ENCODE measurements at places on chromosomes 12 and 14.
A peak's percentile ranks its signal among the peaks of the same experiment; 100 is the strongest.

DNA sequence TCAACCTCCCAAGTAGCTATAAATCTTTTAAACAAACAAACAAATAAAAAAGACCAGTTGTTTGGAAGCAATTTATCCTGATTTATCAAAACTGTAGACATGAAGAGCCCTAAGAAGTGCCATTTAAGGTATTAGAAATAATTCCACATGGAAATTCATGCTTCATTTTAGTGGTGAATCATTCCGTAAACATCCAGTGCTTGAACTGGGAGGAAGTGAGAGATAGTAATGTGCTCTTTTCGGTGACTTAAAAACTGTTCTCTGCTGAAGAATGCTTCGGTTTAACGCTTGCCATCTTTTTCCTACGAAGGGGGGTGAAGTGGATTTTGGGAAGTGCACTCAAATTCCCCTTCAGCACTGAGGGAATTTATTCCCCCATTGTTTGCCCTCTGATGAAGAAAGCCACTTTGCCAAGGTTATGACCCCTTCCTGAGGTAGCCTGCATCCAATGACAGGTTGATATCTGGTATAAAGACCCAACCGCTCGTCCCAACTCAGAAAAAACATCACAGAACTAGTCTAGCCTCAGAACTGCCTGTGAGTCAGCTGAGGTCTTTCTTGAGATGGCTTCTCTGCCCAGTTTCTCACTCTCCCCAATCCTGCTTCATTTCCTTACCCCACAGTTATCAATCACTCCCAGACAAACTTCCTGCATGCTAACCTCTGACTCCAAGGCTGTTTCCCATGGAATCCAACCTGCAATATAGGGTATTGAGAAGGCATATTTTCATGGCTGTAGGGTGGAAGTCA is 244.1 kb downstream of the AEBP2 start:
- DNase-seq, result no peak

DNA sequence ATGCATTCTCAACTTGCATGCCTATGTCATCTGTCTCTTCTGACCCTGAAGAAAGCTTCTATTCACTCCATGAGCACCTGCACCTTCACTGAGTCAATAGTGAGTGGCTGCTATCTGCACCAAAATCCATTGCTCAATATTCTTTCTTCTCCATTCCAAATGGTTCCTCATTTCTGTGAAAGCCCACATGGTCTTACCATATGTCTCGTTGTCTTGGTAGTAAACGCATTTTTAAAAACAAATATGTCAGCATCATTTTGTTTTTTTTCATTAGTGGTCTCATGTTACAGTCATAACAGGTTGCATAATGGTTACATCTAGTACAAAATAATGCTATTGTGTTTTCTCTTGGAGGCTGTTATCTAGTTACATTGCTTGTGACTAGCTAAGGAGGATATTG is 106.9 kb upstream of the CPM start:
- DNase-seq, result no peak

- DNase-seq, result no peak
These were observed 14.0 kb downstream of the SMCO2 start for GRCh38 chr12:27460471-27460978.

- no peak for DNase-seq
These were observed 1.7 kb downstream of the STAT6 start for GRCh38 chr12:57109207-57110103.

GRCh38 chr14:63426838-63427352 is 108.2 kb upstream of the GPHB5 start:
- DNase-seq, result no peak

DNA sequence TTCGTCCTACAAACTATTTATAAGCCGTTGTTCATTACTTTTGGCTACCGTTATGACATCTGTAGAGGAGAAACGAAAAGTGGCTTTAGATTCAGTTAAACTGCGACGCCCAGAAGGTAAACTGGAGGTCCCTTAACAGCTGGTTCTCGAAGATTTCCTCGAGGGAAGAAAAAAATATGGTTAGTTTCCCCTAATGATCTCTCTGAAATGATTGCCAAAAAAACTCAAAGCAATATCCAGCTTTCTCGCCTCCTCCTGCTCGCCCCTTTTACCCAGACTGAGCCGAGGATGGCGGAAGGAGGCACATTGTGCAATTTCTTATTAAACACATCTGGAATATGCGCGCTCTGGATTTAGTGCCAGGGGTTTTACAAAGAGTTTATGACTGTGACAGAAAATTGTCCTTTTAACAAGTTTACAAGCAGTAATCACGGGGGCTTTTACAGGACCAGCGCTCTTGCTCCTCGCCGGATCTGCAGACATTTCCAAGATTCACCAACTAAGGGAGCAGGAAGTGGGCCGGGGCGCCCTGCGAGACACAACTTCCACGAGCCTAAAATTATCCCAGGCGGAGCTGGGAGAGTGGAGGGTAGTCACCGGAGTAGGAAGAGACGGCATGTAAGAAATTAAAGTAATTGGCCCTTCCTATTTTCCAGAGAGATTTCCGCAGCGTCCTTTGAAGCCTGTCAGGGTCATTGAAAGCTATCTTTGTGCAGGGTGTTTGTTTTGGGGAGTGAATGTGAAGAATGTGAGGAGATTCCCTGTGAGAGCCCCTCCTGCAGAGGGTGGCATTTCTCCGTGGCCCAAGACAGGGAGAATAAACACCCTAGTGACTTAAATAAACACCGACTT is 5.6 kb downstream of the SIX1 start:
- DNase-seq, result no peak

- DNase-seq, result no peak
These were observed 22.2 kb downstream of the UBE2N start for GRCh38 chr12:93419388-93420034.

DNA sequence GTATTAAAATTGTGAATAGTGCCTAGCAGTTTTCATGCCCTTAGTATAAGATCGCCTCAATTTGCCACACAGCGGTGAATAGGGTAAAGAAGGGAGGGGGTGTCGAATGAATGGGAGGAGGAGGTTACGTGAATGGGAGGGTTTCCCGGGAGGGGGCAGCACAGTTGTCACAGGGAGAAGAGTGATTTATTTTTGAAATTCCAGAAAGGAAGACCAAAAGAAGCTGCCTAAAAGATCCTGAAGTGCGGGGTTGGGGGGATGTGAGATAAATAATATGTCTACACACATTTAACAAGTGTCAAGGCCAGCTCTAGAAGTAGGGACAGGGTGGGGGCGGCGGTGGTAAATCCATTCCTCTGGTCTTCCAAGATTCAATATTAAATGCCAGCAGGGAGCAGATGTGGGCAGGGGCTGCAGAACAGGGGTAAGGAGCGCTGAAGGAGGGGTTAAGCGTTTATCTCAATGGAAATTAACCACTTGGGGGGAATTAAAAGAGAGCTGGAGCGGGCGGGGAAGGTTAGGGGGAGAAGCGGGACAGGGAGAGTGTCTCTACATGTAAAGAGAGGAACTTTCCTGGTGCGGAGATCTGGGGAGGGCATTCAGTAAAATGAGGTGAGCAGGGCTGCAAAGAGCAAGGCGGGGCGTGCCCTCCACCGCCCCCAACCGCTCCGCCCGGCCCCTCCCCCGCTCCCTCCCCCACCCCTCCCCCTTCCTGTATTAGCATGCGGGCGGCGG is 867 bp downstream of the C12orf42 start:
- no peak for DNase-seq

DNA sequence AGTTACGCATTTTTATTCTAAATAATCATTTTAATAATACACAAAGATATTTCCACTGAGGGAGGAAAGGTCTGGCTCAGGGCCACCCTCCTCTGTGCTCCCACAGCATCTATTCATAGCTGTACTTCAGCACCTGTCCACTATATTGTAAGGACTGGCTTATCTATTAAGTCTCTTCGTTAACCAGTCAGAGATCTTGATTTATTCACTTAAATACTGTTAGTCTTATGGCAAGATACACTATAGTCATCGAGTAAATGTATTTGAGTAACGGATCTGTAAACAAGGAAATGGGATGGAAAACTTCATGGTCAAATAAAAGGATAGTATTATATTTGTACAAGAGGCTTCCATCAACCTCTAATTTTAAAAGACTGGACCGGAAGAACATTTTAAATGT is 54.6 kb downstream of the SPTLC2 start:
- no peak for DNase-seq

DNA sequence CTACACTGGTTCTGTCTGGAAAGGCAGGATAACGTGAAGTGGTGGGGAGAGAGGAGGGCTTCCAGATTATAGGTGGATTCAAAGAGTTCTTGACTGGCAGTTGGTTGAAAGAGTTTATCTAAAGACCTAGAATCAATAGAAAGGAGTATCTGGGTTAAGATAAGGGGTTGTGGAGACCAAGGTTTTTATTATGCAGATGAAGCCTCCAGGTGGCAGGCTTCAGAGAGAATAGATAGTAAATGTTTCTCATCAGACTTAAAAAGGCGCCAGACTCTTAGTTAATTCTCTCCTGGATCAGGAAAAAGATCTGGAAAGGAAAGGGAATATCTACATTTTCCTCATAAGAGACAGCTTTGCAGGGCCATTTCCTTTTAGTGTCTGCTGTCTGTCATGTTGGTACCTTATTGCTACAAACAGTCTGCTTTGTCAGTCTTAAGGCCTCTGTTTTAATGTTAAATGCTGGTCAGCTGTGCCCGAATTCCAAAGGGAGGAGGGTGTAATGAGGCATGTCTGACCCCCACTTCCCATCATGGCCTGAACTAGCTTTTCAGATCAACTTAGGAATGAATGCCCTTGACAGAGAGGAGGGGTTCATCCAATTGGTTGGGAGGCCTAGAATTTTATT is 401.3 kb downstream of the FUT8 start:
- DNase-seq, result no peak

DNA sequence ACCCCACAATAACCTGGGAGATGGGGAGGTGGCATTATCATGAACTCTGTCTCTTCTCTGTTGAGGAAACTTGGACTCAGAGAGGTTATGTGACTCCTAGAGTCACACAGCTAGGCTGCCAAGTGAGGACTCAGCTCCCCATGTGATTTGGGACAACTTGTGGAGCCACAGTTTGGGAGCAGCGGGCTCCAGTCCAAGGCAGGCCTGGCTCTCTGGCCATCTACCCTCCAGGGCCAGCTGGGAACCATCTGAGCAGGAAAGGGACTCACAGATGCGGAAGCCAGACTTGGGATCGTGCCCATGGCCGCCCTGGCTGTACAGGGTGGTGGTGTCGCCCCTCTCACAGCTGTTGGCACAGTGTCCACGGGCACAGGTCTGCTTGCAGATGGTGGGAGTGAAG is 59.1 kb downstream of the ISCA2 start:
- peak; percentile 81 for DNase-seq

- DNase-seq, result peak; percentile 78
These were observed 70.6 kb upstream of the ACTN1 start for GRCh38 chr14:69049675-69050074.

DNA sequence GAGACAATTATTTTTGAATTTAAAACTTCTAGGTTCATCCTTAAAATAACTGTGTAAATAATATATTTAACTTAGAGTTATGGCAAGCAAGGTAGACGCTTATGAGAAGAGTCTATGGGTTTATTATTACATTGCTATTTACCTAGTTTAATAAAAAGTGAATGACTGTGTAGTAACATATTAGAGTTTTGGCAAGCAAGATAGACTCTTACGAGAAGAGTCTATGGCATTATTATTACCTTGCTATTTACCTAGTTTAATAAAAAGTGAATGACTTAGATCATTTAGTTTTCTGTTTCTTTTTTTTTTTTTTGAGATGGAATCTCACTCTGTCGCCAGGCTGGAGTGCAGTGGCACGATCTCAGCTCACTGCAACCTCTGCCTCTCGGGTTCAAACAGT is 3.8 kb downstream of the RNF34 start:
- DNase-seq, result no peak

Data from sigmoid colon (tissue), 7 donors.